Dermis blood vessel endothelial cell (primary cell): ENCODE measurements at places on chromosomes 3 and 15. TPM values are rescaled to one million over a fixed set of nuclear protein-coding genes. Genes with fewer than 3 reads are reported as not detected.
A peak's percentile ranks its signal among the peaks of the same experiment; 100 is the strongest.

DNA sequence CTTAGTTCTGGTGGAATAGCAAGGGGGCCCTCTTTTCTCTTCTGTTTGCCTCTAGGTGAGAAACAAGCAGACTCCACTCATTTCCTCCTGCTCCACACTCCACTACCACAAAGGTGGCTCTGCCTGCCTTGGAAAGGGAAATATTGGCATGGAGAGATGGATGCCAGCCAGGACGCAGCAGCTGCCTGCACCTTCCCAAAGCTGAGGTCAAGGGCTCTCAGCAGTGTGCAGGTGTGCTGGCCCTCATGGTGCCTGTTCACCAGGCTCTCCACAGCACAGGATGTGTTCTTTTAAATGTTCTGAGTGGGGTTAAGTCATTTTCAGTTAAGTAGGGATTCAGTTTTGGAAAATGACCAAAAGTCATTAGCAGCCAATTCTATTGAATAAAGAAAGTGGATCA is 211.2 kb upstream of the STRIT1 start:
- DNase-seq: no peak

- no peak for DNase-seq
Observed at GRCh38 chr15:64423970-64424369, 36.3 kb downstream of the TRIP4 start.

DNA sequence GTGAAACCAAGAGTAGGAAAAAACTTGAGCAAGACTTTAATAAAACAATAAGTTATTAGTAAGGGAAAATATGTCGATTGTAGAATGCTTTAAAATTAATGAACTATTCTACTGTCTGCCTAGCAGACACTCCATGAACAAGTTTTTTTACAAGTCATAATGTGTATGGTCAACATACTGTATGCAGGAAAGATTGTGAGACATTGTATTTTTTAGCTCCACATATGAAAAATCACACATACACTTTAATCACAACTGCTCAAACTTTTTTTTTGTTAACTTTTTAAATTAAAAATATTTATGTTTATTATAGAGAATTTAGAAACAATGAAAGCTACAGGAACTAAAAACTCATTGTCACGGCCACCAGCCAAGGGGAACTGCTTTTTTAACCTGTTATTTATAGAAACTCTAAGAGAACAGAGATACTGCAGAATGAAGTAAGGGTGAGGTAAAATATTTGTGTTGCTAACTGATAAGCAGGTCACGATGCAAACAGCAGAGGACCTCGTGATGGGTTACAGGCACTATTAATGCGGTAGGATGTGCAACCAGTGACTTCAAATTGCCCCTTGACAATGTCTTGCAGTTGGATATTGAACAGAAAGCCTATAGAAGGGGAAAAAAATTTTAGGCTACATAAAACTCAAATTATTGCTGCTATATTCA is 53.0 kb downstream of the THSD4 start:
- no peak for DNase-seq

DNA sequence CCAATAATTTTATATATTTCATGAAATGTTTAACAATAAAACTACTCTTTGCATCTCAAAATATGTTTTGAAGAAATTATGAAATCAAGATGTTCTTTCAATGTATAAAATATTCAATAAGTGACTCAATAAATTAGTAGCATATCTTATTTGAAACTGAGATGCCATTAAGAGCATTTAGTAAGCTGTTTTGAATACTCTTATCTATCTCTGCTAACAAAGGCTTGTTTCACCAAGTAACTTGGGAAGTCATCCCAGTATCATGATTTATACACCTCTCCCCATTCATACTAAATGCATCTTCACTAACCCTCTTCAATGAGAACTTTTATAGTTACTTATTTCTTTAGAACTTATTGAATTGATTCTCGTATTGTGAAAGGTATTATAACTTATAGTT is 43.1 kb downstream of the TNIK start:
- no peak for DNase-seq

DNA sequence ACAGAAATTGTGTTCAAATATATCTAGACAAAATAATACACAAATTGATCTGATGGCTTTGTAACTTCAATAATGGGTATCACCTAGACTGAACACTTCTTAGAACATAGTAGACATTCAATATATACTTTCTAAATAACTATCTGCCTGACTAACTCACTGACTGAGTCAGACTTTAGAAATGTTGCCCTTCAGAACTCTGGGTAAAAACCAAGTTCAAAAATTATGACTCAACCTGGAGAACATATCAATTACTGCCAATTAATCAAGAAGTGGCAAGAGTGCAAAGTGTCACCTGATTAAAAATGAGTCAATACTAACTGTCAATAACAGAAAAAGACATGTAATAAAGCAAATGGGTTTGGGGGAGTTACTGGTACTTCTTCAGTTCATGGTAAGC is 144.6 kb upstream of the TMCO5A start:
- DNase-seq: no peak

DNA sequence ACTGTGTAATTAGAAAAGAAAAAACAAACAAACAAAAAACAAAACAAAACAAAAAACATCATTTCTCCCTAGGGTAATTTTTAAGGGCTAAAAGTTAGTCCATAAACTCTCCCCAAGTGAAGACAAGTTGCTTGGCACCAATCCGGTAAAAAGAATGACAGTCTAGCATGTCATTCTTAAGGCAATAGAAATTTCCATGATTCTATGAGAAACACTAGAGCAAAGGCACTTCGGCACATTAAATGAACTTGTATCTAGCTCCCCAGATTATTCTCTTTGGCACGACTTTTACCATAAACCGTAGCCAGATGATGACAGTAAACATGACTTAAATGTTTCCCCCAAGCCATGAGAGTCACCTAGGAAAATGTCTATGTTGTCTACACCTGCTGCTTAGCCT is 10.1 kb downstream of the COL8A1 start:
- no peak for DNase-seq

GRCh38 chr3:57309769-57310360 is 17.4 kb upstream of the ASB14 start:
- DNase-seq: no peak

GRCh38 chr3:37144806-37145205 is 29.6 kb downstream of the LRRFIP2 start:
- DNase-seq: peak; percentile 26

- no peak for DNase-seq
Observed at GRCh38 chr3:193230610-193231009, 10.4 kb upstream of the PLAAT1 start.

DNA sequence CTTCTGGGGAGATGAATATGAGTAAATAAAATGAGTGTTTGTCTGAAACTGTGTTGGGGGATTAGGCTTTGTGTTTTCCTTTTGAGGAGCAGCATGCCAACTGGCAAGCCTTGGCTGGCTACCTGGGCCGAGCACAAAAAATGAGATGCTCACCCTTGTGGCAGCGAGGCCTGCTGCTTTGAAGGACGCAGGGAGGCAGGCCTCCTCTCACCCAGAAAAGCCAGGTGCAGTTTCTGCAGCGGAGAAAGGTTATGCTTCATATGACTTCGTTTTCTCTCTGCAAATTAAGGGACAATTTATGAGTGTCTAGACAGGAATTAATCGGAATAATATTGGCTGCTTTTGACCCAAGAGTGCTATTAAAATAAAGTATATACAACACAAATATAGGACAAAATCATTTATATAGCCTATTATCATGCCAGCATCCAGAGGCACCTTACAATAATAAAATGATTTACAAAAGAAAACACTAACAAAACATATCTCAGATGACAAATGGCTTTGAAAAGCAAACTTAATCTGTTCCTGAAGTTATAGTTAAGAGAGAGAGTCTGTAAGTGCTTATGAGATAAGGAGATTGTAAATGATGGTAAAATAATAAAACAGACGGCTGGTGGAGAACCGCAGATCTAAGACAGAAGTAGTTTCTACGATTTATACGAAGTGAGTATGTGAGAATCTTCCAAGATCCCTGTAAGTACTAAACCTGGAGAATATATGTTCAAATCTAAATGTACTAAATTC is 682.8 kb upstream of the NR2F2 start:
- no peak for DNase-seq

GRCh38 chr3:185081521-185081920 is 71.3 kb downstream of the C3orf70 start:
- no peak for DNase-seq

DNA sequence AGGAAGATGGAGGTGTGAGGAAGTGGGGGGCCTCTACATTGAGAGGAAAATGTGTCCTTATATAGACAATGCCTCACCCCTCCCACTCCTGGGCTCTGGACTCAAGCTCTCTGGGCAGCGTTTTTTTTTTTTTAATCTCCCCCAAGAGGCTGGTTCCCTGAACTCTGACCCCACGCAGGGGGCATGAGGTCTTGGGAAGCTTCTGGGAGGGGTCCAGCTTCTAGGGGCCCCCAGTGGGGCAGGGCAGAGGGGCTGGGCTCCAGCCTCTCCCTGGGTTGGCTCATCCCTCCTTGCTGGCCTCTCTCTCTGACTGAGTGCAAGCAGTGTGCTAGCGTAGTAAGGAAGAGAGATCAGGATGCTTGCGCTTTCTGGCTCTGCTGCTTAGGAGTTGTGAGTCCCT is 101.4 kb upstream of the HACD2 start:
- DNase-seq: no peak

DNA sequence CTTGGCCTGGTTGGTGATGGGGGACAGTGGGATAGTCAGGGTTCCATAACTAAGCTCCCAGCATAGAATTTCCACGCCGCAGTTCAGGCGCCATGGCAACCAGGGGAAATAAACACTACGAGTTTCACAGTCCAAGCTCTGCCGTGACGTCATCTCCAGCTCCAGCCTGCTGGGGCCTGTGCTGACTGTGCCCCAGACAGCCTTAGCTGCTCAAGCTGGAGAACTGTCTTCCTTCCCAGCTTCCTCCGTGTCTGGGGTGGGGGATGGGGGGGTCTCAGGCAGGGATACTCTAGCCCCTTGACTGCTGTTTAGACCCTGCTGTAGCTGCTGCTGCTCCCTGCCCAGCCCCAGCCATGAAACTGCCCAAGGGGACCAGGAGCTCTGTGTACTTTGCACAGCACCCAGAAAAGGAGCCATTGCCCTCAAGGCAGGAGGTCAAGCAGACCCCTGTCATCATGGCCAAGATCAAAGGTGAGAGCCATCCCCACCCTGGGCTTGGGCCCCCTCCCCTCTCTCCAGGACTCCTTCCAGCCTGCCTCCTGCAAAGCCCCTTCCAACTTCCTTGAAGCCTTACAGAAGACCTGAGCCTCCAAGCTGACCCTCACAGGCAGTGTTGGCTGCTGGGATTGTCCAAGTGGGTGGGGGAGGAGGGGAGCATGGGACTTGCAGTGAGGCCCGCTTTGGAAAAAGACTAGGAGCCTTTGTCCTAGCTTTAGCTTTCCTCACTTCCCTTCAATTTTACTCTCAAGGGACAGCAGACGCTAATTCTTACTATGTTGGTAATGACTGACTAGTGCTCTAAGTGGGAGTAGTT is 11.4 kb upstream of the CSPG4 start:
- DNase-seq: peak; percentile 95

- no peak for DNase-seq
Observed at GRCh38 chr3:194279101-194279500, 72.0 kb downstream of the CPN2 start.

GRCh38 chr3:42410370-42411131 is at the start of gene LYZL4:
TSS of gene LYZL4 (minus strand) at chr3:42410610. CDS start at chr3:42407251, 3,359 bp downstream.
- DNase-seq: no peak

GRCh38 chr3:178969004-178969700 is 102.5 kb downstream of the ZMAT3 start:
- no peak for DNase-seq

GRCh38 chr15:55802600-55803376 is 59.8 kb upstream of the PRTG start:
- no peak for DNase-seq

GRCh38 chr3:194572143-194572789 is 61.0 kb downstream of the TMEM44 start:
- DNase-seq: peak; percentile 87

- DNase-seq: no peak
Observed at GRCh38 chr3:195263925-195264600, 6.9 kb downstream of the XXYLT1 start.

The IL16 gene
- total RNA-seq: 2.6 and 3.6 TPM in 2 replicates

The CCR3 gene
- not detected in 2 replicates for total RNA-seq

The CCDC32 gene
- total RNA-seq: 20.3 and 25.7 TPM in 2 replicates

The XXYLT1 gene
- 35.7 and 50.7 TPM in 2 replicates for total RNA-seq

The FRMD5 gene
- 1.5 and 3.4 TPM in 2 replicates for total RNA-seq

The GRK7 gene
- not detected in 2 replicates for total RNA-seq

The CYP1A1 gene
- 37.6 and 89.4 TPM in 2 replicates for total RNA-seq
